Stimulated activated CD4-positive, alpha-beta T cell treated with anti-CD3 and anti-CD28 coated beads, Interleukin-1b, Interleukin-23, amount 100 ng/mL, for 4 hours (primary cell): ENCODE measurements at places on chromosomes 13 and 19.

DNA sequence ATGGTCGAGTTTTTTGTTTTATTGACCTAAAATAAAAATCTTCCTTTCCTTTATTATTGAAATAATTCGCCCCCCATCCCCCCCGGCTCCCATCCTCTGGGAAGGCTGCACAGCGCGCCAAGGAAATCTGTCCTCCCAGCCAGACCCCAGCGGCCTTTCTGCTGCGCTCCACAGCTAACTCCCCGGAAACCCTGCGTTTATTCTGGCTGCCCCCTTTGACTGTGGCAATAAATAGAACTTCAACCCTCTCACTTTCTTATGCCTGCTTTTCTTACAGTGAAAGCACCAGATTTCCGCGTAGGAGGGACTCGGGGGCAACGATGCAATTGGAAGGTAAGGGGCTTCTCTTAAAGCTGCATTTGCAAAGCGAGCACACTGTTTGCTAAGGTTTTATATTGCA, 9.7 kb upstream of the C19orf12 start:
- DNase-seq: no peak

DNA sequence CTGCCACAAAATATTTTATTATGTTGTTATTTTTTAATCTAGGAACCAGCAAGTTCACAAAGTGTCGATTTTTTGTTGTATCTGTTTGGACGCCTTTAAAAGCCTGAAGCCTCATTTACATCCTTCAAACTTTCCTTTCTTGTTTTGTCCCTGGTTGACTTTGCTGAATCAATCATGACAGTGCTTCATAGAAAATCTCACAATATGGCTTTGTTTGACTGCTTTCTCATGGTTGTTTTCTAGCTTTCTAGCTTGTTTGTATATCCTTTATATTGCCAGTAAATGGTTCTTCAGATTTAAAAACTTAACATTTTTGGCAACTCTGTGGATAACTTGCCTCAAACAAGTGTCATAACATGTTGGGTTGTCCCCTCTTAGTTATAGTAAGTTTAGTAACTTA, 84.1 kb upstream of the ATXN8OS start:
- no peak for DNase-seq

GRCh38 chr13:97434397-97435201, 630 bp downstream of the RAP2A start:
- peak; percentile 28 for DNase-seq

- DNase-seq: no peak
Observed at GRCh38 chr19:30665449-30665848, 293.3 kb downstream of the ZNF536 start.

DNA sequence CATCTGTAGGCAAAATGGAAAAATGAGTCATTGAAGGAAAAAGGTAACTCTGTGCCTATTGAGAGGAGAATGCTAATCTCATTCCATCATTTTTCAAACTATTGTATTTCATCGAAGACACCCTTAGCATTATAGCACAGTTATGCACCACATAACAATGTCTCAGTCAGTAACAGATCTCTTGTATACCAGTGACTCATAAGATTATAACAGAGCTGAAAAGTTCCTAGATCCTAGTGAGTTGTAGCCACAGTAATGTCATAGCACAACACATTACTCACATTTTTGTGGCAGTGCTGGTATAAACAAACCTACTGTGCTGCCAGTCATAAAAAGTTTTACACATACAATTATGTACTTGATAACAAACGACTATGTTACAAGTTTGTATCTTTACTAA, 1077.6 kb downstream of the DIAPH3 start:
- no peak for DNase-seq

DNA sequence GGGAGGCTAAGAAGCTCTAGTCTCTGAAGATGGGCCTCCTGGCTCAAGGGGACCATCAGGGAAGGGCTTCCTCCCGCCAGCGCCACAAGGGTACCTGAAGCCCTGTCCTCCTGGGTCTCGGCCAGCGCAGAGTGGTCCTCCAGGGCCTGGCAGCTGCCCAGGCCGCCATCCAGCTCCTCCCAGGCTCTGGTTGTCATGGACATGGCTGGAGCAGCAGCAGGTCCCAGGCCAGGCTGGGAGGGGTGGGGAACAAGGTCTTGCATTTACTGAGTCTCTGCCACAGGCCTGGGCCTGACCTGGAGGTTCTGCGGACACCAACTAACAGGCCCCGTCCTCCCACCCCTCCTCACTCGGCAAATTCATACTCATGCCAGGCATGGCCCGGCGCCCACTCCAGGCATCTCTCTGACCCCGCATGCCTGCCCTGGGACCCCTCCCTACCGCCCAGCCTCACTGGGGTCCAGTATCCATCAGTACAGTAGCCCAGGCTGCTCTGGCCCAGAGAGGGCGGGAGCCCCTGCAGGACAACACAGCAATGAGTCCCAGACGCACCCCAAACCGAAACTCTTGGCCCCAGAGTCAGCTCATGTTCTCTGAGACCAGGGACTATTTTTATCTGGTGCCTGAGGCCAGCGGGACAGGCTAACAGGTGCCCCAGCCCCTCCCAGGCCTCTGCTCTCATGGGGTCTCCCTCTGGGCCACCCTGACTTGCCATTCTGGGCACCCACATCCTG, 938 bp downstream of the JSRP1 start:
- no peak for DNase-seq

GRCh38 chr13:21115231-21115630, 53.8 kb upstream of the LATS2 start:
- no peak for DNase-seq

DNA sequence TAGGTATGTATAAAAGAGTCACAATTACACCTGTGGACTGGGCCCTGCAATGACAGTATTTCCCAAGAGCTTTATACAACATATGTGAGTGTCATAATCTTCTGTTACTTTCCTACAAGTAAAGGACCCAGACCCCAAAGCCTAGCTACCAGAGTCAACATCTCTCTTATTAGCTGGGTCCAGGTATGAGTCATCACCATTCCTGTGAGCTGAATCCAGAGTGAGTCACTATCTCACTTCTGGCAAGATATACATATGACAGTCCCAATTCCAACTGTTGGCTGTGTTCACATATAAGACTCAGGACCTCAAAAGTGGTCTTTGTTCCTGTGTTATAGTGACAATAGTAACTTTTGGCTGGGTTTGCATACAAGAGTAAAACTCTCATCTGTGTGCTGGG, 46.7 kb downstream of the ZNF729 start:
- DNase-seq: no peak

- DNase-seq: no peak
Observed at GRCh38 chr13:48192411-48192935, 40.5 kb upstream of the ITM2B start.

DNA sequence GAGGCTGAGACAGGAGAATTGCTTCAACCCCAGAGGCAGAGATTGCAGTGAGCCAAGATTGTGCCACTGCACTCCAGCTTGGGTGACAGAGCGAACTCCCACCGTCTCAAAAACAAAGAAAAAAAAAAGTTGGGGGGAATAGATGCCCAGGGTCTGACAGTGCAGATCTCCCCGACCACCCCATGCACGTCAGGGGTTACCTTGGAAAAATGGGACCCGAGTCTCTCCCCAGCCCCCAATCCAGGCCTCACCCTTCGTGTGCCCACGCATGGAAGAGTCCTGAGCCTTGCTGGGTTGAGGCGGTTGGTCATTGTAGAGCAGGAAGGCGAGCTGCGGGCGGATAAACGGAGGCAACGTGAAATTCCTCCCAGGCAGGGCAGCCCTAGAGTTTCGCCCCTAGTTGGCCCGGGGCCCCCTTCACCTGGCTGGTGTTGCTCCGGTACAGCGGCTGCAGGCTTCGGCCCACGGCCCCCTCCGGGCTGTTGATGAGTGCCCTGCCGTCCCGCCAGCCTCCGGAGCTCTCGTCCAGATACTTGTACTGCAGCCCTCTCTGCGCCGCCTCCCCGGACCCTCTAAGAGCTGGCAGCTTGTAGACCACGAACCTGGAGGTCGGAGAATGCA, 588 bp downstream of the DNASE2 start:
- no peak for DNase-seq

- DNase-seq: no peak
Observed at GRCh38 chr13:79779761-79780160, 298.8 kb downstream of the NDFIP2 start.

- DNase-seq: no peak
Observed at GRCh38 chr19:14337510-14337909, 43.7 kb upstream of the ADGRE5 start.

GRCh38 chr19:20669263-20669662, 7.9 kb upstream of the ZNF626 start:
- DNase-seq: no peak

DNA sequence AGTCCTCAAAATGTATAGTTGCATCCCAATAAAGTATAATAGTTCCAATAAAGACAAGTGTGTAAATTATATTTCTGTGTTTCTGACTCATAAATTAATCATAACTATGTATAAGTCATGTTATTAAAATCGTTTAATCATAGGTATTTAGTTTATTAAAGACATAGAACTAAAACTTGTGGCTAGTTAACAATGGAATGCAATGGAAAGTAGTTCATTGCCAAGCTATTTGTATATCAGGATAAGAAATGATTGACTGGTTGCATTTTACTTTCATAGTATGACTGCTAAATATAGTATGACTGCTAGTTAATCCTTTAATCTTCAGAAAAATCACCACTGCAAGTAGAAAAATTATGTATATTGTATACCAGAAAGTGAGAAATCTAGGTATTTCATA, 16.9 kb downstream of the COG3 start:
- DNase-seq: no peak

DNA sequence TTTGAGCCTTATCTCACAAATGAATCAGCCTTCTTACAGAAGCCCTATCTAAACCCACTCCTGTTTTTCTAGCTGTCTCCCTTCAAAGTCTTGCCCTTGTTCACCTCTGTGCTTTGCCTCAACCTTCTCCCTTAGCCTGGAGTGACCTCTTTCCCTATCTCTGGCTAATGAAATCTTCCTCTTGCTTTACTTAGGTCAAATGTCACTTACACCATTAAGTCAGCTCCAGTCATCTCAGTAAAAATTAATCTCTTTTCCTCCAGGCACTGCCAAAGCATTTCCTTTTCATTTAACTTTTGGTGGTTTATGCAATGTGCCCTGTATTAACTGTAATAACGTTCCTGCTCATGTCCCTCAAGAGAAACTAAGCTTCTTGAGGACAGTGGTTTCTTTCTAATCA, 596.5 kb upstream of the MIR17HG start:
- no peak for DNase-seq

DNA sequence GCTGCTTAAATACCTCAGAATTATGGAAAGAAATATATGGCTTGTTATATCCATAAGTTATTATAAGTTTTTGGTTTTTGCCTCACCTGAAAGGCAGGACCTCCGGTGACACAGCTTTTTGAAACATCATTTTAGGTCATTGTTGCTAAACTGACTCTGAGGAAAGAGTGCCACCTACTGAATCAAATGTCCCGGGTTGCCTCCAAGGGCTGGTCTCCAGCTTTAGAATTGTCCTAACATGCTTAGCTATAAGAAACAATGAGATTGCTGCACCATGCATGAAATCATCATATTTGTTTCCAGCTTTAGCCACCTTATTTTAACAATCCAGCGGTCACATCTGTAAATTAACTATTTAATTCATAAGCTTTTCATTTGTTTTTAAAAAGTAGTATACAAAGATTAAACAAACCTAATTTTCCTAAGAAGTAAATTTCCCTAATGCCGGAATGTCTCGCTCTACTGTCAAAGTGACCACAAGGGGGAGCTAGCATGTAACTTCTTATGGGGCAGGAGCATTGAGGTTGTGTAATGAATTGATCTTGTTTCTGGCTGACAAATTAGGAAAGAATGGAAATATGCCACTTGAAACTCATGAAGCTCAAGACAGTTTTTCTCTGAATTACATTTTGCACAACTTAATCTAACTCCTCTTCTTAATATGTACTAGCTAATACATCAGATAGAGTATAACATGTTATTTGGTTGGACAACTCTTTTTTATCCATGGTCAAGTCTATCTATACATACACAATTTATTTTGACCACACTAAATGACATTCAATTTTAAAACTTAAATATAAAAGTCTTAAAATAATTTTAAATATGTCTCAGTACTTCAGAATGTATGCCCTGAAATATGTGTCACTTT, 6.7 kb upstream of the PCDH17 start:
- DNase-seq: no peak

GRCh38 chr19:45817725-45818301, 2.7 kb upstream of the RSPH6A start:
- no peak for DNase-seq

GRCh38 chr13:70297189-70297616, 189.0 kb upstream of the KLHL1 start:
- no peak for DNase-seq

- DNase-seq: no peak
Observed at GRCh38 chr13:114099191-114099590, 33.2 kb downstream of the RASA3 start.

DNA sequence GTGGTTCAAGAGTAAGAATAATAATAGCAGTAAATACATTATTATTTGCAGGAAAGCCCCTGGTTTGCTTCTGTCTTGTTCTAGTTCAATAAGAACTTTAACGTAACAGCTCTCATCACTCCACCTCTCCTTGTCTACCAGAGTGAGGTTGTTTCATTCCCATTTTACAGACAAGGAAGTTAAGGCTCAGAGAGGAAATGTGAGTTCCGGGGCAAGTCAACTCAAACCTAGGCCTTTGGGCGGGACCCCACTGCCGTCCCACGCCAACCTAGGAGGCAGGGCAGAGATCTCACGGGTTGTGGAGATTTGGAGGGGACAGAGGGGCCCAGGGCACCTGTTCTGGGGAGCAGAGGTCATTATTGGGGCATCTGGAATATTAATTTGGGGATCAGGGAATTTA, 1.5 kb downstream of the MAP4K1 start:
- no peak for DNase-seq
